ENCODE measurements at places on chromosomes 5 and 9.

- DNase-seq = no peak
These were observed 108.7 kb upstream of the ADRA1B start for GRCh38 chr5:159807586-159807985.

DNA sequence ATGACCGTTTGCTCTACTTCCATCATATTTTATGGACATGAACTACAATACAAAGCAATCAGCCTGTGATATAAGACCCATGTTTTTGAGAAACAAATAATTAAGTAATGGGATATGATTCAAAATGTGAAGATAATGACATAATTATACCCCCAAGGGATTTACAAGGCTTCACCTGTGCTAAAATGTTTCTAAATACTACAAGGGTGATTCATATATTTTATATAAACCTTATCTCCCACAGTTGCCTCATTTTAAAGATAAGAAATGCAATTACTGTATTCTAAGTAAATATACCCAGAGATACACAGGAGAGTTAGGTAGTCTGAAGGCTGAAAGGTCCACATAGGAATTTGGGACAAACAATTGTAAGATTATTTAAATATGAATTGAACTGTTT, 662.0 kb upstream of the CHD1 start:
- no peak for DNase-seq

- DNase-seq = peak; percentile 28
These were observed 34.0 kb upstream of the PPP1R2B start for GRCh38 chr5:156815988-156816599.

DNA sequence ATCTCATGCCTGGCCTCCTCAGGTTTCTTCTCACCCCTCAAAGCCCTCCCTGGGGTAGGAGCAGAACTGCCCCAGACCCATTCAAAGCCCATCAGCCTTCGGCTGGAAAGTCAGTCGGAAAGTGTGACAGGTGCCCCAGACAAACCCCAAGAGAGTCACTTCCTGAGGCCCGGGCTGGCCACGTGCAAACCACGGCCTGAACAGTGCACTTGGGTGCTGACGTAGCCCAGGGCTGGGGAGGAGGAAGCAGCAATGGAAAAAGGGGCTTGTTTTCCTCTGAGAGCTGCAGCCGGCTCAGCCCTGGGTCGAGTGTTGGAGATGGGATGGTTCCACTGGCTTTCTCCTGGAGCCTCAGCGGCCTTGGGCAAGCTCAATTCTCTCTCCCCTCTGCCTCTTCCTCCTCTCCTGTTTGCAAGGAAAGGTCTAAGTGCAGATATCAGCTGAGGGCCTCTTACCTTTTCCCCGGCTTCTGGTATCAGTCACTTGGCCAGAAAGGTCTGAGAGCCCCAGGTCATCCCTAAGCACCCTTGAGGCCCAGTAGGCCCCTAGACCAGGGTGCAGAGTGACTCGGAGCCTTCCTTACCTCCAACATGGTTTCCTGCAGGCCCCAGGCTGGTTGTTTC, 5.9 kb upstream of the EGR1 start:
- no peak for DNase-seq

DNA sequence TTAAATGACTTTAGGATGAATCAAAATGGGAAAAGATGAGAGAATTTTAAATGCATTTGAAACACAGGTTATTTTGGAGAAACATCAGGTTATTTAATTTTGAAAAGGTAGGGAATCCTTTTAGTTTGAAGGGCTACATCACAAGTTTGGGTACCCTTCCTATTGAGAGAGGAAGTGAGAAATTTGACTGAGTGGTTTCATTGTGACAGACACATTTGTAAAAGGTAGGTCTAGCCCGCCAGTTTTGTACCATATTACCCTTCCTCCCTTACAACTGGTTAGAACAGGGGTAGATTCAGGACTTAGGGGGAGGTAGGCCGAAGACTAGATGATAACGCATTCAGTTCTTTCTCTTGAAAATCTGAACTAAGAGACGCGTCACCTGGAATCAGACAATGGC, 464.2 kb downstream of the EBF1 start:
- DNase-seq = no peak

DNA sequence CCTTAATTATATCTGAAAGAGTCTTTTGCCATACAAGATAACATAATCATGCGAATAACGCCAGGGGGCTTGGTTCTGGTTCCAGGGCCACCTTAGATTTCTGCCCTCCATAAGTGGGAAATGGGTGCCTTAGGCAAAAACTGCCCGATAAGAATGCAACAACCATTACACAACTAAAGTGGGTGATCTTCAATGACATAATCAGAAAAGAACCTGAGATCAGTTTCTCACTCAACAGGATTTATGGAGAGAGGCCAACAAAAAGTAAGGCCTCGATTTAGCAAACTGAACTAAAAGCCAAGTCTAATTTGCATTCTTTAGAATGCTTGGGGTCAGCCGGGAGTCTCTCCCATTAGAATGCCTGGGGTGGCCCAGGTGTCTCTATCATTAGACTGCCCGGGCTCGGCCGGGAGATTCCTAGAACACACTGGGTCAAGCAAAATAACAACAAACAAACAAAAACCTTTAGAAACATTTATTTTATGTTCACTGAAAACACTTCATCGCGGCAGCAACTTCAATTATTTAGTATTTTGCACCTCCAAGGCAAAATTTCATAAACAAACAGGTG, 194.8 kb downstream of the AUH start:
- DNase-seq = no peak

- DNase-seq = no peak
These were observed 312.4 kb downstream of the DOCK8 start for GRCh38 chr9:526904-527591.

DNA sequence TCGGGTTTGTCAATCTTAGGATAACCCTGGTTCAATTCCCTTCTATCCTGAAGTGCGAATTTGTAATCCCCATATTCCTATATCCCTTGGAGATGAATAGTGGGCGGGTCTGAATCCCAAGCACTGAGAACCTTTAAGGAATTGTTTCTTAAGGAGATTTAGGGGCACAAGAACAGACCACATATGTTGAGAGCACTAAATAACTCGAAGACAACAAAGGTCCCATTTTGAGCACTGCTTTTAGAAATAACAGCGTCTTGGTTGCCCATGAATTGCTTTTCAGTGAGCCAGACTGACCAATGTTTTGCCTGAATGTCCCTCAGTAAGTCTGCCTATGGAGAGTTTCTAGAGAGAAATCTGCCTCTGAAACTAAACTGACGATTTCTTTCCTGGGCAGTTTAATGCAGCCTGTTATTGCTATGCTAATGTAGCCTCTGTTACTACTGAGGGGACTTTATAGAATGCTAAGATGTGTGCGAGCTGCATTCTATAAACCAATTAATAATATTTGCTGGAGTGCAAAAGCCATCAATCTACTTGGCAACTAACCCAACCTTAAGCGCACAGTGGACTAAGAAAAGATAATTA, 445.0 kb upstream of the DMAC1 start:
- DNase-seq = no peak

- DNase-seq = no peak
These were observed 44.8 kb downstream of the PLCXD3 start for GRCh38 chr5:41465493-41466171.

DNA sequence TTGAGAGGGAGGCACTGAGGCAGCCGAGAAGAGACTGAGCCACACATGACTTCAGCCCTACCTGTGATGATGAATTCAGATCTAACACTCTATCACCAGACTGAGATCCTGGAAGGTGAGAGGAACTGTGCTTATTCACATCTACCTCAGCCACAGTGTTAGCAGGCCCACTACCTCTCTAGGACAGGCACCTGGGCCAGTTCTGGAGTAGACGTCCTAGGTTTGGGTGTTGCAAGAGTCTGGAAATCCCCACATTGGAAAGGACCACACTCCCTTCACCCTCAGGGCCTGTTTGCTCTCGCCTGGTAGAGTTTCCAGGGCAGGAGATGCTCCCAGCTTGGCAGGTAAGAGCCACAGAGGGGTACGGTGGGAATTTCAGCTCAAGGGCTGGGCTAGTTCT, 113.8 kb upstream of the CCL21 start:
- DNase-seq = no peak
